RPMI7951 (cell line): ENCODE measurements at places on chromosomes 3 and 15.

- peak; percentile 63 for DNase-seq
Measured at GRCh38 chr3:4740397-4741105, 238.7 kb upstream of the BHLHE40 start.

- DNase-seq: no peak
Measured at GRCh38 chr3:9068051-9068450, 104.8 kb upstream of the RAD18 start.

DNA sequence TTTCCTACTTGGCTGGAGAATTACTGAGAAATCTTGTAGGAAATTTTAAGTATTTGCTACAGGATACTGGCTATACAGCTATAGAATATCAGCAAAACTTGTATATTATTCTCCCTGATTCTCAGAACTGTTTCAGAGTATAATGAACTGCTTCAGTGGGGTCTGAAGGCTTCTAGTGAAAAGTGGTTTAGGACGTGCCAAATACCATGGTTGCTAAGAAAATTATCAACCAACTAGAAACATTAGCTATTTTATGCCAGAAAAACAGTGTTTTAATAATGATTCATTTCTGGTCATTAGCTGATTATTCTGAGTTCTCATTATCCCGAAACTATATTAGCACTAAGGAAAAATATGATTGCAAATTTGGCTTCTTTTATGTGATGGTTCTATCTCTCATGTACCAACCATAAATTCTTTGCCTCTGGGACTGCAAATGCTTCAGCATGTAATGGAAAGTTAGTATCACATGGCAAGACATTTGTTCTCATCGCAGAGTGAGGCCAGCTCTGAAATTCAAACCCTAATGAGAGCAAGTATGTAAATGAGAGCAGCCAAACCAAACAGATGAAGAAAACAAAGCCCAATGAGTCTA, 11.0 kb upstream of the TSC22D2 start:
- DNase-seq: no peak

DNA sequence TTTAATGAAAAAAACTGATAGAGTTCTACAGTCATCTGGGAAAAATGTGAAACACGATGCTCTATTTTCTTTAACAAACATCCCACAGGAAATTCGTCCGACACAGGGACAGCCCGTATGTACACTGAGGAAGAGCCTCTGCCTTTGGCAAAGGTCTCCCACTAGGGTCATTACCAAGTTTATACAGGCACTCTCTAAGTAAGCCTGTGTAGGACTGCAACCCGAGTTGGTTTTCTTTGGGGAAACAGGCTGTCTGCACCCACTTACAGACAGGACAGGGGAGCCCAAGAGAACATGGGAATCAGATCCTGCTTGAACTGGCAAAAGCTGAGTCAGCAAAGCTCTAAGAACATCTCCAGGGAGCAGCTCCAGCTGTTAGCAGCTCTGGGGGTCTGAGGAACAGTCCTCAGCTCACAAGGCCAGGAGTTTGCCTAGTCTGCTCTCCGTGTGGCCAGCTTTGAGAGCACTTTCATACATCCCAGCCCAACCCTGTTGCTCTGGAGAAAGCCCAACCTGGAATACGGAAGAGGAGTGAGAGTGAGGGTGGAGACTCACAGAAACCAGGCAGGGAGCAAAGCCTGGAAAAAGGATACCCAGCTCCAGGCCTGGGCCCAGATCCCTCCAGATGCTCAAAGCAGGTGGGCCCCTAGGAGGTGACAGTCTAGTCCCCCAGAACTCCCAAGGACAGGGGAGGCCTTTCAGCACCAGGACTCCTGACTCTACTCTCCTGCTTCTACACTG, 1.9 kb downstream of the TBC1D2B start:
- DNase-seq: peak; percentile 80

DNA sequence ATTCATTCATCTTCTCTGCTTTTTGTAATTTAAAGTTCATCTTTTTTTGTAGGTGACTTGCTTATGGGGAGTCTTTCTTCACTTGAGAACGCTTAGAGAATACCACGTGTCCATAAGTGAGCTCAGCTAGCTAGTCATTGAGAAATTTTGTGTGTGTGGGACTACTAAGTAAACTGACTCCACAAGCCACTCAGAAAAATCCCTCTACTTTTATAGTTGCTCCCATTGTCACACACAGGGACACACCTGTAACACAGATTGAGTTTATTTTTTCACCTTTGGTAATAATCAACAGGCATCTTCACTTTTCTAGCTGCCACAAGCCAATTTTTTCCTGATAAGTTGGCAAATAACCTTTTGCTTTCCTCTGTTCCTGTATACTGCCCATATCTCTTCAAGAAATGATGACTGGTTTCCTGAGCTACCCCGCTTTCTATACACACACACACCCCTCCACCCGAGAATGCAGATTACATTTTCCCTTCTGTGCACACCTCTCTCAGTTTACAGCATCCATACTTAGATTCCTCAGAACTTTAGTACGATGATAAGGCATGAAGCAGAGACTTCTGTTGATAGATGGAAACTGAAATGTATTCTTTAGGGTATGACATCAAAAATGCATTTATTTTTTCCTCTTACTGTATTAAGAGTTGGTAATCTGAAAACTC, 4.6 kb downstream of the TSC22D2 start:
- peak; percentile 59 for DNase-seq

DNA sequence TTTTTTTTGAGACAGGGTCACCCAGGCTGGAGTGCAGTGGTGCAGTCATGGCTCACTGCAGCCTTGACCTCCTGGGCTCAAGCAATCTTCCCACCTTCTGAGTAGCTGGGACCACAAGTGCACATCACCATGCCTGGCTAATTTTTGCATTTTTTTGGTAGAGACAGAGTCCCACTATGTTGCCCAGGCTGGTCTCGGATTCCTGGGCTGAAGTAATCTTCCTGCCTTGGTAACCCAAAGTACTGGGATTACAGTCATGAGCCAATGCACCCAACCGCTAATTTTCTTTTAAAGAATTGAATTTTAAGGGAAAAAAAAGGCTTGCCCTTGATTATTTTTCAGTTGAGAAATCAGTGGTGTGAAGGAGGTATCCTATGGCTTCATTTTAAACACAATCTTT, 334.0 kb downstream of the SOX2 start:
- no peak for DNase-seq

DNA sequence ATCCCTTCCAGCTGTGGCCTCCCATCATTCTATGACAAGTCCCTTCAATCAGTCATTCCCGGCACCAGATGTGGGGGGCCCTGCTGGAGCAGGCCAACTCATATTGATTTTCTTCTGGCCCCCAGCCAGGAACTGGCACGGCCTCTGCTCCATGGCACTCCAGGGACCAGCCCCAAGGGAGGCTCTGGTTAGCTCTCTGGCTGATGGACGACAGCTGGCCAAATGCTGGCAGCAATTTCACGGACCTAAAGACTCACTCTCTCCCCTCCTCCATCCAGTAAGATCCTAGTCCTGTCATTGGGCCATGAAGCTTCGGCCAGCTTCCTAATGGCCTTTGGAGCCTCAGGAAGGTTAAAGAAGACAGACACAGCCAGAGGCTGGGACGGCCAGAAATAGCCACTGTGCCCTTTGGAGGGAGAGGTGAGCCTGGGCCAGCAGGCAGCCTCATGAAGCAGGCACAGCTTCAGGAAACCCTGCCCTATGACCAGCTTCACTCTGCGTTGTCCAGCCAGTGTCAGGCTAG, 131.0 kb downstream of the MEX3B start:
- no peak for DNase-seq

- DNase-seq: no peak
Measured at GRCh38 chr3:16377196-16377595, 112.2 kb downstream of the OXNAD1 start.

- DNase-seq: peak; percentile 4
Measured at GRCh38 chr3:113276751-113277080, 65.4 kb downstream of the BOC start.

DNA sequence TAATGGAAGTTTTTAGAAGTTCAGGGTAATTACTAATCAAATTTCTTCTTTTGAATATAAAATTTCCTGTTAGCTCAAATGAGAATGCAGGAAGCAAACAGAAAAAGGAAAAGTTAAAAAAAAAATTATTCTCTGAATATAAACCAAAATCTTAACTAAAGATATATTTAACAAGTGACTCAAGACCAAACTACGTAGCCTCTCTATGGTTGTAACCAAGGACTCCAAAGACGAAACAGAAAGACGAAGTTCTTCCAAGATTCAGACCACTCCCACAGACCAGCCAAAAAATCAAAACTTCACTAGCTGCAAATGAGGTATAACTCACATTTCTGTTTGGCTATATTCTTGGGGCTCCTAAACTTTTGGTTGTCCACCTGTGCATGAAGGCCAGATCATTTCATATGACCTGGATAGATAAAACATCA, 846.5 kb upstream of the ALCAM start:
- no peak for DNase-seq

GRCh38 chr3:86257955-86258641, 732.9 kb downstream of the VGLL3 start:
- DNase-seq: no peak

DNA sequence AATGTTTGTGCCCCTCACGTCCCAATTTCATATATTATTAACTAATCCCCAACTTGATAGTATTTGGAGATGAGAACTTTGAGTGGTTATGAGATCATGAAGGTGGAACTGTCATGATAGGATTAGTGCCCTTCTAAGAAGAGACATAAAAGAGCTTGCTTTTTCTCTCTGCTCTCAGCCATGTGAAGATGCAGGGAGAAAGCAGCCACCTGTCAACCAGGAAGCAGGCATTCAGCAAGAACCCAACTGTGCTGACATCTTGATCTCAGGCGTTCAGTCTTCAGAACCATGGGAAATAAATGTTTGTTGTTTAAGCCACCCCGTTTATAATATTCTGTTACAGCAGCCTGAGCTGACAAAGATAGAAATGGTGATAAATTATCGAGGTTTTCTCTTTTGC, 278.7 kb upstream of the KCNMB2 start:
- no peak for DNase-seq

- DNase-seq: no peak
Measured at GRCh38 chr15:47820747-47821319, 103.5 kb downstream of the SEMA6D start.

DNA sequence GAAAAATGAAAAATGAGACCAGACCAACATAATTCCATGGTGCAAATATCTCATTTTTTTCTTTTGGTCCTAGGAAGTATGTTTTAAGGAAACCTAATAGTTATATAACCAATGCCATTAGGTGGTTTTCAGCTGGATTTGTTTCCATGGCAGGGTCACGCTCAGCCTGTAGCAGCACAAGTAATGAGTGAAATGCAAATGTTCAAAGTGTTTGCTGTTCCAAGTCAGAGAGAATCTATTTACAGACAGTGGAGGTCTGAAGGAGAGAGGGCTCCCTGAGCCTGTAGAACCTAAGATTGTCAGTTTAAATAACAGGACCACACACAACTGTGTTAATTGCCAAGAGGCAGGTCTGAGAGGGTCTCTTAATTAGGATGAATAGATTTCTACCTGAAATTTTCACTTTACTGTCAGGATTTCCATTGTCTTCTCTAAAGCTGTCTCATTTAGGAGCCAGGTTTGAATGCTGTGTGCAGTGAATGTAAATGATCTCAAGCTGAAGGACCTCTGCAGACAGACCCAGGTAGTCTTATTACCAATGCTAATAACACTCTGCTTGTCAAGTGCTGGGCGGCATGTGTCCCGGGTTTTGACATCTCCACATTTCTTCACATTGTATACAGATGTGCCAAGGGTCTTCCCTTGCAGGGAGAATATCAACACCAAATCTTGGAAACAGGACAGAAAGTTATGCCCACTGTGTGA, 317.3 kb upstream of the NECTIN3 start:
- DNase-seq: no peak

- peak; percentile 63 for DNase-seq
Measured at GRCh38 chr15:68578980-68579935, at the start of gene CORO2B. CORO2B (plus strand) TSS chr15:68578993; CDS start chr15:68579263, 270 bp downstream.

GRCh38 chr3:8542190-8543135, 40.8 kb downstream of the LMCD1 start:
- peak; percentile 55 for DNase-seq

- DNase-seq: no peak
Measured at GRCh38 chr3:95177096-95177495, 1114.2 kb downstream of the NSUN3 start.

- DNase-seq: peak; percentile 19
Measured at GRCh38 chr3:81958972-81959640, 197.7 kb upstream of the GBE1 start.

DNA sequence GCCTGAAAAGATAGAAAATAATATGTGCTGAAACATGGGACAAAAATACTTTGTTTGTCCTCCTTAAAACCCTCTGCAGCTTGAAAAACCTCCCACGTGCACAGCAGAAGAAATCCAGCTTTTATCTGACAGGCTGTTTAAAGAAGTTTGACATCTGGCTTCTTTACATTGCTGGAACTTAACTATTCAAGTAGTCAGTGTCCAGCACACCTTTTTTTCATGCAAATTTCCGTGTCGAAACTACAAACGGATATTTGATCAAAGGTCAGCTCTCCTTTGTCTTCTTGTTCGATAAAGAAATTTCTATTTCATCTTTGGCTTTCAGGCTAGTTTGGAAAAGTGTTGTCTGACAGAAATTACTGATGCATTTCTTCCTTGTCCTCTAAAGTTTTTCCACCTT, 66.8 kb upstream of the KBTBD8 start:
- no peak for DNase-seq

- no peak for DNase-seq
Measured at GRCh38 chr3:139610886-139611285, 66.9 kb downstream of the NMNAT3 start.

GRCh38 chr3:148759430-148759829, 61.7 kb downstream of the AGTR1 start:
- no peak for DNase-seq

DNA sequence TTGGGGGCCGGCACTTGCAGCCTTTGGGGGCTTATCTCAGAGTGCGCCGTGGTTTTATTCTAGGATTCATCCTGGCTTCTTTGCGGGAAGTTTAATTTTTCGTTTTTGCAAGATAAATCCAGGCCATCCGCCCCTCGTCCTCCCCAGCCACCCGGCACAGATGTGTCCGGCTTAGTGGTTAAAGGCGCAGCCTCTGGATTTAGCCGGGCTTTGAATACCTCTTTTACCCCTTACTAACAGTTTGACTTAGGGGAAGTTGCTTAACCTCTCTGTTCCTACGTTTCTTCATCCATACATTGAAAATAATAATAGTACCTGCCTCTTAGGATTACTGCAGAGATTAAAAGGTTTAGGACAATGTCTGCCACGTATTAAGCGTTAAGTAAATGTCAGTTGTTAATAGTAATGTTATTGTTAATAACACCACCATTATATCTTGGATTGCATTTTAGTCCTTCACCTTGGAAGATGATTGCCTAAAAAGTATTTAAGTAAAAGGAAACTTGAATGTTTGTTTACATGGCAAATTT, 714 bp downstream of the ECT2 start:
- no peak for DNase-seq

GRCh38 chr3:71160785-71161546, 422.6 kb downstream of the FOXP1 start:
- DNase-seq: peak; percentile 28

DNA sequence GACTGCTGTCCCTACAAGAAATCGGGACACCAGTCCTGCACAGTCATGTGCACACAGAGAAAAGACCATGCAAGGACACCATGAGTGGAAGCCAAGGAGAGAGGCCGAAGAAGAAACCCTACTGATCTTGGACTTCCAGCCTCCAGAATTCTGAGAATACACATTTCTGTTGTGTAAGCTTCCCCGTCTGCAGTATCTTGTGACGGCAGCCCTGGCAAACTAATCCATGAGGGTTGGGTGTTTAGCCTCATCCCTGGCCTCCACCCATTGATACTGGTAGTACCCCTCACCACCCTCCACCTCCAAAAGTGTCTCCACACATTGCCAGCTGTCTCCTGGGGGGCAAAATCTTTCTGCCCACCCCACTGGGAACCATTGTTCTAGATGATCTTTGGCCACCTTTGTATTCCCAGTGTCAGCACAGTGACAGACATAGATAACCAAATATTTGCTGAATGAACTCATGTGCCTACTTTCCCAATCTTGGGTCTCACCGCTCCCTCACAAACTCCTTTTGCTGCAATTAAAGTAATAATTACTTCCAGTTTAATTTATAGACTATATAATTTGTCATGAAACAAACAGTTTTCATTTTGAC, 83.8 kb downstream of the RAD18 start:
- no peak for DNase-seq
